Iris pigment epithelial cell (primary cell): ENCODE measurements at places on chromosomes 5 and 9.

DNA sequence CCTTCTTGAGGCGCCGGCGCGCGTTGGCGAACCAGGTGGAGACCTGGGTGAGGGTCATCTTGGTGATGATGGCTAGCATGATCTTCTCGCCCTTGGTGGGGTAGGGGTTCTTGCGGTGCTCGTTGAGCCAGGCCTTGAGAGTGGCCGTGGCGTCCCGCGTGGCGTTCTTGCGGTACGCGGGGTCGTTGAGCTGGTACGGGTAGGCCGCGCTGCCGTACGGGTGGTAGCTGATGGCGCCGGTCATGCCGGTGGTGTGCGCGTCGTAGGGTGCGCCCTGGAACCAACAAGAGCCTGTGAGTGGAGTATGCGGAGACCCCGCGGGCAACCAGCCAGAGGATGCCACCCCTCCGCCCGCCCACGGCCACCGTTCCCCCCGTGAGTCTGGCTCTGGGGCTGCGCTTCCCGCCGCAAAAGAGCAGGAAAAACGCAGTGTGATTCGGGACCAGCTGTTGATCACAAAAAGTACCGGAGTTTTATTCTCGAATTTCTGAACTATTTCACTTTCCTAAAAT lies 1.9 kb downstream of the IRX2 start:
- DNase-seq, result no peak

- DNase-seq, result no peak
These were observed 7.0 kb downstream of the RCL1 start for GRCh38 chr9:4799775-4800174.

- peak; percentile 92 for DNase-seq
These were observed 324.6 kb downstream of the MLLT3 start for GRCh38 chr9:20297646-20298084.

GRCh38 chr5:57128325-57128724 lies 45.5 kb upstream of the GPBP1 start:
- no peak for DNase-seq

- DNase-seq, result peak; percentile 36
These were observed 95.8 kb downstream of the CFAP90 start for GRCh38 chr5:7754997-7755596.

DNA sequence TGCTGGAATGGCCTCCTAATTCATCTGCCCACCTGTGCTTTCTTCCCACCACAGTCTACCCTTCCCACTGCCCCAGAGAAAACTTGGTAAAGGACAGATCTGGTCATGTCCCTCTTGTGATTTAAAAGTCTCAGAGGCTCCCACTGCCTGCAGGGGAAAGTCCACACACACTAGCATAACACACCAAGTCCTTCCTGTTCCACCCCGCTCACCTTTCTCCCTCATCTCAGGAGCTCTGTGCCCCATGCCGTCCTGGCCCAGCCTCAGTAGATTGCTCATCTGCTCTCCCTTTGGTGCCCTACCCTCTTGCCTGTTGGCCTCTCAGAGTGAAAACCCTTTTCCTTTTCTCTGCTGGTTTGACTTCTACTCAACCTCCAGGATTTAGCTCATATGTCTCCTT lies 111.4 kb upstream of the MAP3K1 start:
- DNase-seq, result no peak

DNA sequence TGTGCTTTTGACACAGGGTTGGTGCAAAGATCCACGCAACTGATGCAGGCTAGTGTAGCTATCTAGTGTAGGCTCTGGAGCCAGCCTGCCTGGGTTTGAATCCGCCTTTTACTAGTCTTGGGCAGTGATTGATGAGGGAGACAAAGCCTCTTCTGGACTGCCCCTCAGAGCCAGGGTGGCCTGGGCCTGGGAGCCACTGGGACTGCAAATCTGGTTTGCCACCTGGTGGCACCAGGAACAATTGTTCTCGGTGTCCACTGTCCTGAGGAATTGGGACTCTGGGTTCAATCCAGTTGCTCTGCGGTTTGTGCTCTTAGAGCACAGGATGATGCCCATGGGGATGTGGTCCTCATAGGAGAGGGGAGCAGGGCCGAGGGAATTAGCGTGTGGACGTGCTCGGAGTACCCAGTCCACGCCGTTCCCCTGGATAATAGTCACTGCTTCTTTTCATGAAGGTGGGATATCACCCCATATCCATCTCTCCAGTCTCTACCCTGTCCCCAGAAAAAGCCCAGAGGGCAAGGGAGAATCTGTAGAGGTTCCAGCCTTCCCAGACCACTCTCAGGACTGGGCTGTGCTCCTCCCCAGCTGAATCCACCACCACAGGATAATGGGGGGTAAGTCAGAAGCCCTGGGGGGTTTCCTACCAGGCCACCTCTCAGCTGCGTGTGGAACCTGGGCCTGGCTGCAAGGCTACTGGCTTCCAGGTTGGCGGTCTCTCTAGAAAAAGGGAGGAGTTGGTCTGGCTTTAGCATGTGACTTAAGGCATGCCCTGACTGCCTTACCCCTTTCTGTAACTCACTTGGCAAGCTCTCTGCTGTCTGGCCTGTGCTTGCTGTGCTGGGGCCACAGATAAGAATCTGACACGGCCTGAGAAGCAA lies 1.9 kb downstream of the B4GALT7 start:
- DNase-seq, result no peak

GRCh38 chr9:3971391-3972082 lies 328.3 kb downstream of the GLIS3 start:
- DNase-seq, result no peak

- DNase-seq, result no peak
These were observed 3.1 kb downstream of the LCNL1 start for GRCh38 chr9:136985853-136986252.

- DNase-seq, result no peak
These were observed 6.1 kb downstream of the PTCD2 start for GRCh38 chr5:72326306-72326649.

DNA sequence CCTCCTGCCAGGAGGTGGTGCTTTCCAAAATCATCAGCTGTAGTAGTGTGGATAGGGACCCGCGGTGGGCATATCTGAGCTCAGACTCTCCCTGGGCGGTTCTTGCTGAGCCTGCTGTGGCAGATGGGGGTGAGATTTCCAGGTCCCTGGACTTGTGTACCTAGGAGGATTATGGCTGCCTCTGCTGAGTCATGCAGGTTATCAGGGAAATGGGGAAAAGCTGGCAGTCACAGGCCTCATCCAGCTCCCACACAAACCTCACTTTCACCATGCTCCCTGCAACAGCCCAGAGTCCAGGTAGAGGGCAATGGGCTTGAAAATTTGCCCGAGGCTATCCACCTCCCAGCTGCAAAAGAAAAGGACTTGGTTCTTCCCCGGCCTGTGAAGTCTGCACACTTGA lies 23.4 kb upstream of the MAMDC2 start:
- no peak for DNase-seq

- no peak for DNase-seq
These were observed 399.6 kb upstream of the IRX1 start for GRCh38 chr5:3195994-3196393.

DNA sequence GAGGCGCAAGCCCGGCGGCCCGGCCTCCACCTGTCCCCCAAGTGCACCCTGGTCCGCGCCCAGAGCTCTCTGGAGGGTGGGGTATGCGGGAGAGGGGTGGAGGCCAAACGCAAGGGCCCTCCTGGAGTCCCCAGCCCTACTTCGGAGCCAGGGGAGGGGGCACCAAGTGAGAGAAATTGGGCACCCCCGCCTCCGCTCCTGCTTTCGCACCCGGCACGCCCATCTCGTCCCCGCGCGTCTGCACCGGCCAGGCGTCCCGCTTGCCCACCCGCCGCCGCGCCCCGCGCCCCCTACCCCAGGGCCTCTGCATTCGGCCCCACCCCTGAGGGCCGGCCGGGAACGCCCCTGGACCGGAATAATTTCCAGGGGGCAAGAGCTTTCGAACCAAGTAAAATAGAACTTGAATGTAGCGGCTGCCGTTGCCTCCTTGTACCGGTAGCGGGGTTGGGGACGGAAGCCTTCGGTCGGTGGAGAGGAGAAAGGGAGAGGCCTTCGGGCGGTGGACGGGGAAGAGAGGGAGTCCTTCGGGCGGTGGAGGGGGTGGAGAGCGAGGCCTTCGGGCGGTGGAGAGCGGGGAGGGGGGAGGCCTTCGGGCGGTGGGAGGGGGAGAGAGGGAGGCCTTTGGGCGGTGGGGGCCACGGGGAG lies 694 bp upstream of the PHPT1 start:
- DNase-seq, result peak; percentile 45

- DNase-seq, result peak; percentile 79
These were observed 209.0 kb downstream of the SEC61B start for GRCh38 chr9:99431103-99431502.

DNA sequence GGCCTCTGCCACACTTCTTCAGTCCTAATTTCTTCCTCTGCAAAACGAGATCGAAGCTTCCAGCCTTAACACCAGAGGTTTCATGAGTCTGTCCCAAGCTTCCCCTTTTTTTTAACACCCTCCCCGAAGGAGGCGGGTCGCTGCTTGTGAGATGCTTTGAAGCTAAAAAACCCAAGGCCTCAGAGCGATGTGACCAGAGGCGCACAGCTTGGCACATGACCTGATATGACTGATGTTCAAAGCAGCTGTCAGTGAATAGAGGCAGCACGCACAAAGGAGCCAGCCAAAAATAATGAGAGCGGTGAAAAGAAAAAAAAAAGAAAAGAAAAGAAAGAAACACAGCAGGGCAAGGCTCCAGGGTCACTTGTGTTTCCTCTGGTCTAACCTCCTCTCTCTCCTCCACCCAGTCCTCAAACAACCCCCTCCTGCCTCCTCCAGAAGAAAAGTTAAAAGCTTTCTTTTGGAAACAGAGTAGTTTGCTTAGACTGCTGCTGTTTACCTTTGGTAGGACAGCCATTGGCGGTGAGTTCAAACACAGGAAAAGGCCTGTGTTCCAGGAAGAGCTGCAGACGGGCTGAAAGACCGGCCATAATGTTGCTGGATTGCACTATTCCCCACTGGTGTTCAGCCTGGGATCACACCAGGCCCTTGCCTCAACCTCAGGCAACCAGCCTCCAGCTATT lies 10.9 kb upstream of the ZNF366 start:
- DNase-seq, result no peak

GRCh38 chr5:28216939-28217360 lies 1178.6 kb upstream of the CDH9 start:
- DNase-seq, result no peak

DNA sequence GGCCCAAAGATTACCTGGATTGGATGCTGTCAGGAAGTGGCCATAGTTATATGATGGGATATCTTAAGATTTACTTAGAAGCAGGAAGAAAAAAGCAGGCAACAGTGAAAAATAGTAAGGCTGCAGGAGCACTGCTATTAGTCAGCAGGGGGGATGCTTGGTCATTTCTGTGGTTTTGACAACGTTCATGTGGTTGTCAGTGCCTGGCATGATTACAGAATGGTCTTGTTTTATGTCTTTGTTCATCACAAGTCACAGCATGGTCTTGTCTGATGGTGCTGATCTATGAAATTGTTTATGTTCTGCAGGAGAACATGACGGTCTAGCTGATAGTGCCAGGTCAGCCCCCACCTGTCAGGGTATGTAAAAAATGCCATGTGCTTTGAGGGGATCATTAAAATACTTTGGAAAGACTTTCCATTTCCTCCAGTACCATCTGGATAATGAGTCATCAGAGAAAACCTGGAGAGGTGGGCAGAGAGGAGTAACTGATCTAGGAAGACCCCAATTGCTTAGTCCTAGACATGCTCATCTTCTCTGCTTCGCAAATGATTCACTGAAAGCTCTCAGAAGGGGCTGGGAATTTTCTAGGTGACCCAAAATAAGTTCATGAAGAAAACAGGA lies 48.5 kb downstream of the PLGRKT start:
- DNase-seq, result peak; percentile 94

DNA sequence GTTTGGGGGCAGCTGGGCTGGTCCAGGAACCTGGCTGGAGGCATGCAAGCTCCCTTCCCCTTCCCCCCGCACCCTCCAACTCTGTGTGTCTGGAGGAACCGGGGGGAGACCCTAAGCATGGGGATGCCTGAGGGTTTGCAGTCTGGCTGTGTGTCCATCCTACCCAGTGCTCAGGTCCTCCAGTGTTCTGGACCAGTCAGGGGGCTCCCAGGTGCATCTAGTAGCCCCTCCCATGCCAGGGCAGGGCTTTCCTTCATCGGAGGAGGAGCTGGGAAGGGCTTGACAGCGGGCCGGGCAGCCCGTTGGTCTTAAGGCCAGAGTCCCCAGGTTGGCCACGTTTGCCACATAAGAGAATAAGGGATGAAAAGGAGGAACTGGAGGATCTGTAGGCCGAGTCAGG lies 62.6 kb upstream of the IGFBPL1 start:
- no peak for DNase-seq

DNA sequence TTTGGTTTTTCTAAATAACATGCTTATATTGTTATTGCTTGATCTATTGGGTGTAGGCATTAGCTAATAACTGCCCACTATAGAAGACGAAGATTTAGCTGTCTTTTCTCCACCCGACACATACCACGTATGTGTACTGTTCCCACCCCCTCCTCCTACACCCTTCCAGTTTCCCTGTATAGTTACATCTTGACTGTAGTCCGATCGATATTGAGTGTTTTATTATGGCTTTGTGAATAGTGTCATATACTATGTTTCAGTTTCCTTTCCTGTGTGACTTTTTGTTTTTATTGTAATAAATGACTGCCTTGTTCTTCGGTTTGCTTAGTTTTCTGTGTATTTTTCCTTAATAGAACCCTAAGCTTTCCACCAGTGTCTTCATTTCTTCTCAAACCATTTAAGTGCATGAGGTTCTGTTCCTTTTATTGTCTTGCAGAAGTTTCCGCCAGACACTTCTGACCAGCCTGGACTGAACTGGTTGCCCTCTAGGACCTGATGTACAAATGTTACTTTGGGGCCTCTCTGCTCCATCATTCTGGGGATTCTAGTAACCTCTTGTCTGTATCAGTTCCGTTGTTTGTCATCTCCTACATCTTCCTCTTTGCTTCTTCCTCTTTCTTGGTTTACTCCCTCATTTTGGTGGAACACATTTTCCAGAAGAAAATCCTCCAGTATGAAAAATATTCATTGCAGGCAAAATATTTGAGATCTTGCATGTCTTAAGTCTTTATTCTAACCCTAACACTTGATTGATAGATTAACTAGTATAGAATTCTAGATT lies 61.8 kb downstream of the PRKACG start:
- no peak for DNase-seq
